ENCODE measurements at places on chromosomes 16 and 17.

- no peaks in the 10 kb centered on the region for H3K36me3 ChIP-seq
- peaks cover 4% of the 10 kb centered on the region for H3K4me1 ChIP-seq
These were observed 396.9 kb downstream of the CDH13 start for GRCh38 chr16:83023640-83024039.

DNA sequence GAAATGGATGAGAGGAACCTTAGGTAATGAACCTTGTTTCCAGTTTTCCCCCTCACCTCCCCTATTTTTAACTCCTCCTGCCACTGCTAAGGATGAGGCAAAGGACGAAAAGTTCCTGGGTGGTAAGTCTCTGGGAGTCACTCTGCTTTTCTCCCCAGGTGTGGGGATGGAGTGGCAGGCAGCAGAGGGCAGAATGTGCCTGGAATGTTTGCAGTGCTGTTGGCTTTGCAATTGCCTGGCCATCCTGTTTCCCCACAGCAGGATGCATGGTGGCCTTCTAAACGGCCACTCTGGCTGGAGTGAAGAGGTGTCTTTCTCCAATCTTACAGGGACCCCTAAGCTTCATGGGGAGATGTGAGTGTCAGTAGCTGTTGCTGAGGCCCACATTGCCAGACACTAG is 432.5 kb upstream of the ZFHX3 start:
- no peak overlapping the region for H3K27ac ChIP-seq
- DNase-seq, result no peak
- no peaks in the 10 kb centered on the region for H3K36me3 ChIP-seq
- H3K27me3 ChIP-seq, result no peaks in the 10 kb centered on the region
- no peak overlapping the region for H3K4me3 ChIP-seq
- H3K4me1 ChIP-seq, result no peaks in the 10 kb centered on the region

DNA sequence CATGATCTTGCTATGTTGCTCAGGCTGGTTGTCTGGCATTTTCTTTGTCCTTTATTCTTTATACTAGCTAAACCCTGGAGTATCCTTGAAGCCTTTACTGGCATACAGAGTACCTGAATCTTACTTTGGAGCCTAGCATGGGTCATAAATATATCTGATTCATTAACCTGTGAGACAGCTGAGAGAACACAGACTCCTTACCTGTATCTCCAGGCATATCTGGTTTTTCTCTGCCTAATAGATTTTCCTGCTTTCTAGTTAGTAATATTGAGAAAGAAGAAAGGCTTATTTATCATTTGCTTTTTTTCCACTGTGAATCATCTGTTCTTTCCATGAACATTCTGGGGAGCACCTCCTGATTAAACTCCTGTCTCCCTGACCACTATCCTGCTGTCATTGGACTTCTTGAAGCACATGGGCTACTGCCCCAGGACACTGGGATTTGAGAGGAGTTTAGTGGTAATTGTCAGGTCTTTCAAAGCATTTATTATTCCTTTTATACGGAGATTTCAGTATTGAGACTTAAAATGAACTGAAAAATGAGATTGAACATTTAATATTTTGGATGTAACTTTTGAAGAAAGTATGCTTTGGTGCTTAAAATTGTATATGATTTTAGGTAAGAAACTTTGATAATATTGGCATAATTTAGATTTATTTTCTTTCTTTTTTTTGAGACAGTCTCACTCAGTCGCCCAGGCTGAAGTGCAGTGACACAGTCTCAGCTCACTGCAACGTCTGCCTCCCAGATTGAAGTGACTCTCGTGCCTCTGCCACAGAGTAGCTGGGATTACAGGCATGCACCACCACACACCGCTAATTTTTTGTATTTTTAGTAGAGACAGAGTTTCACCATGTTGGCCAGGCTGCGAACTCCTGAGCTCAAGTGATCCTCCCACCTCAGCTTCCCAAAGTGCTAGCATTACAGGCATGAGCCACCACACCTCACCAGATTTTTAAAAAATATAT is 8.6 kb downstream of the PDP2 start:
- H3K36me3 ChIP-seq, result peaks cover 3% of the 10 kb centered on the region
- no peaks in the 10 kb centered on the region for H3K4me1 ChIP-seq
- no peak overlapping the region for H3K4me3 ChIP-seq
- no peak for DNase-seq

DNA sequence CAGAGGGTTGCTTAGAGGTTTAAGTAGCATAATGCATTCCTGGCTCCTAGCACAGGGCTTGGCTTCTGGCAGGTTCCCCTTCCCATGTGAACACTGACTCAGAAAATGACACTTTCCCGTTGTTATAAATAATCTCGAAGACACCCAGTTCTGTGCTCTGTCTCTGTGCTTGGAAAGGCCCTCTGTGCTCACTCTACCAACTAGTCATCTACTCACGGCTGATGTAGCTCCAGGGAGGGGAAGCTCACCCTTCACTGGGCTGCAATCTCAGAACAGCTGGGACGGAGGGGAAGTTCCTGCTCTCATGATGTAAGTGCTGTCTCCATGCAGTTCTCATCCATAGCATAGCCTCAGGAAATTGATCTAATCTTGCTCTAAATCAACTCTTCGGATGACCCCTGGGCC is 230.5 kb upstream of the ASIC2 start:
- no peak for DNase-seq
- no peaks in the 10 kb centered on the region for H3K4me1 ChIP-seq
- no peak overlapping the region for H3K4me3 ChIP-seq
- H3K36me3 ChIP-seq, result no peaks in the 10 kb centered on the region
- no peak overlapping the region for H3K27ac ChIP-seq
- no peaks in the 10 kb centered on the region for H3K27me3 ChIP-seq

DNA sequence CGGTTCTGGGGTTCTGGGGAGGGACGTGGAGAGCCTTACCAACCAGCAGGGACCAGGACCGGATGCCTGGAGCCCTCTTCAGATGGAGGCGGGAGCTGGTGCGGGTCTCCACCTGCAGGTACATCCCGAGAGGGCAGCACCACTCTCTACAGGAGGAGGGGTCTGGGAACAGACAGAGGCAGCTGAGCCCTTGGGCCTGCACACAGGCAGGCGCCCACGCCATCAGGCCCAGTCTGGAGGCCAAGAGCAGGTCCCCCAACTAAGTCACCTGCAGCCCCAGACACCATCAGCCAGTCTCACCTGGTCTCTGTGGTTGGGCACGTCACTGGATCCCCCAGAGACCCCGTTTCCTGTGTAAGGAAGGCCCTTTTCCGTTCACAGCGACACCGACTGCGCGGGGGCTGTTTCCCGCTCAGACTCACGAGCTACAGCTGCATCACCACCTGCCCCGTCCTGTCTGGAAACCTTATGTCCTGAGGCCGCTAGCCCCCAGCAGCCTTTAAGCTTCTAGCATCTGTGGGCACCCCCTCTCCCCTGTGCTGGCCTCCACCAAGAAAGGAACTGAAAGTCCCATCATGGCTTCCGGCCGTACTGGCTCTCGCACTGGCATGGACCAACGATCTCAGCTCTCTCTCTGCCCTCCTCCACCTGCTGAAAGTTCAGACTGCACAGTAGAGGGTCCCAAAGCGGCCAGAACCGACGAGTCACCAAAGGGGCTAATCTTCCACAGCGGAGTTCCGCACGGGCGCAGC is 1.2 kb downstream of the CYBC1 start:
- H3K4me1 ChIP-seq, result peaks cover 50% of the 10 kb centered on the region
- peak overlapping the region; percentile 93 for H3K27ac ChIP-seq
- DNase-seq, result peak; percentile 71

DNA sequence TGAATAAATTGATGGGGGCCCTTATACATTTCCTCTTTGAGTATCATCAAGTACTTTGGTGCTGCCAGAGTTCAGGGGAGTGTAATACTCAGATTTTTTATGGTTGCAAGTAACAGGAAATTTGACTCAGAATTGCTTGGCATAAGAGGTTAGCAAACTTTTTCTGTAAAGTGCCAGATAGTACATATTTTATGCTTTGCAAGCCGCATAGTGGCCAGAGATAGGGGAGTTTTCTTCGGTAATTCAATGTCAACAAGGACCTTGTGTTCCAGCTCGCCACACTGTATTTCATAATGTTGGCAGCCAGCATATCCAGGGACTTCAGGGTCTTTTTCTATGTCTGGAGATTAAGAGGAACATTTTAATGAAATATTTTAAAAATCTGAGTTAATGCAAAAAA is 51.0 kb upstream of the MARCHF10 start:
- H3K27me3 ChIP-seq, result no peaks in the 10 kb centered on the region
- H3K27ac ChIP-seq, result no peak overlapping the region
- no peaks in the 10 kb centered on the region for H3K36me3 ChIP-seq
- no peak overlapping the region for H3K4me3 ChIP-seq
- no peak for DNase-seq

DNA sequence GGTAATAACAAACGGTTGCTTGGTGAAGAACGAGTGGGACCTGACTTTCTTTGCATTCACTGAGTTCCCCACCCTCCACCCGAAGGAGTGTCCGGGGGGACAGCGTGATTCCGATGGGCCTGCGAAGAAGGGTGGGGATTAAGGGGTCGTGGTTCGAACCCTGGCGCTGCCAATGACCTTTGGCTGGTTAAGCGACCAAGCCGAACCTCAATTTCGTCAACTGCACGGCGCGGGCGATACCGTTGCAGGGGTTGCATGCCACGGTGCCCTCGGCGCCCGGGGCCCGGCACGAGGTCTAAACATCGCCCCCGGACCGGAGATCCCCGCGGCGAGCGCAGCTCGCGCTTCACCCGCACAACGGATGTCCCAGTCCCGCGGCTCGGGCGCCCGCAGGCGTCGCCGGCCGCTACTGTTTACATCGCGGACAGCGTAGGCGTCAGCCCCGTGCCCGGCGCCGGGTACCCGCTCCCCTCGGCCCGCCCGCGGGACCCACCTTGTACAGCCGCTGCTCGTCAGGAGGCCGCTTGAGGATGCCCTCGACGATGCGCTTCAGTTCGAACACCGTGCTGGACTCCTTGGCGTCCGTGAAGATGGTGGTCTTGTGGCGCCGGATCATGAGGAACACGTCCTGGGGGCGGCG is 460 bp downstream of the ELOB start:
- DNase-seq, result no peak
- peak overlapping the region; percentile 99 for H3K4me3 ChIP-seq
- H3K4me1 ChIP-seq, result peaks cover 35% of the 10 kb centered on the region
- peaks cover 36% of the 10 kb centered on the region for H3K36me3 ChIP-seq
- no peaks in the 10 kb centered on the region for H3K27me3 ChIP-seq

DNA sequence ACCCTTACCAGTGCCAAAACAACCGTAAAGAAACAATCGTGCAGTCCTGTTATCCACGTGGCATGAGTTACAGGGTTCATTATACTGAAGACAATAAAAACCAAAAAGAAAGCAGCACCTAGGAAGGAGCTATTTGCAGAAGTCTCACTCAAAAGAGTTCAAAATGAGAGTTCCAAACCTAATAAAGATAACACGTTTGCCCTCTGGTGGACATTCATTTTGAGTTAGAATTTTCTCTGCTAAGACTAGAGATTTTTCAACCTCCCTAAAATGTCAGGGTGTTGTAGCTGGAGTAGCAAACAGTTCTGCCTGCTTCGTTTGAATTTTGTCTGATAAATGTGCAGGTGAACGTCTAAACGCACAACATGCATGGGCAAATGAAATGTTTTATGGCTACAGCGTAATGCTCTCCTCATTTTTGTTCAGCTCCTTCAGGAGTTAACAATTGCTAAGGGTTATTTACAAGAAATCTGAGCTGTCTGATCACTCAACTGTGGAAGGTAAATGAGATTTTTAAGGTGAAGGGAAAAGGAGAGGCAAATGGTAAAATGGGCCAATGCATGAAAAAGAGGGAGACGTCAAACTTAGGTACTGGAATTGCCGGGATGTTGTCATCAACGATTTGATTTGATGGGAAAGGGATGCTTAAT is 1067.9 kb upstream of the EEF2KMT start:
- no peak overlapping the region for H3K27ac ChIP-seq
- no peaks in the 10 kb centered on the region for H3K27me3 ChIP-seq
- no peaks in the 10 kb centered on the region for H3K4me1 ChIP-seq
- DNase-seq, result no peak
- H3K36me3 ChIP-seq, result no peaks in the 10 kb centered on the region
- H3K4me3 ChIP-seq, result no peak overlapping the region

GRCh38 chr17:16474012-16474725 is 17.8 kb downstream of the LRRC75A start:
- no peak overlapping the region for H3K27ac ChIP-seq
- no peak overlapping the region for H3K4me3 ChIP-seq
- no peaks in the 10 kb centered on the region for H3K27me3 ChIP-seq

DNA sequence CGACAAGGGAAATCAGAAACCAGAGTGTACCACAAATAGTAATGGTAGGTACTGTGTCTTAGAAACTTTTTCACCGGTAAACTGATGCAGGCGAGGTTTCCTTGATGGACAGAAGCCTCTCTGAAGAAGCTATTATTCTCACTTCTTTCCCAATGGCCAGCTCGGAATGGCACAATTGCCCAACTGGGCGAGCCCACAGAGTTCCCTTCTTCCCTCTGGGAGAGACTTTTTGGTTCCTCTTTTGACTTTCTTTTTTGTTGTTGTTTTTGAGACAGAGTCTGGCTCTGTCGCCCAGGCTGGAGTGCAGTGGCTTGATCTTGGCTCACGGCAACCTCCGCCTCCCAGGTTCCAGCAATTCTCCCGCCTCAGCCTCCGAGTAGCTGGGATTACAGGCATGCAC is 16.9 kb downstream of the SLC43A2 start:
- H3K36me3 ChIP-seq, result no peaks in the 10 kb centered on the region
- no peak for DNase-seq
- peak overlapping the region; percentile 24 for H3K27ac ChIP-seq
- no peak overlapping the region for H3K4me3 ChIP-seq
- no peaks in the 10 kb centered on the region for H3K27me3 ChIP-seq

DNA sequence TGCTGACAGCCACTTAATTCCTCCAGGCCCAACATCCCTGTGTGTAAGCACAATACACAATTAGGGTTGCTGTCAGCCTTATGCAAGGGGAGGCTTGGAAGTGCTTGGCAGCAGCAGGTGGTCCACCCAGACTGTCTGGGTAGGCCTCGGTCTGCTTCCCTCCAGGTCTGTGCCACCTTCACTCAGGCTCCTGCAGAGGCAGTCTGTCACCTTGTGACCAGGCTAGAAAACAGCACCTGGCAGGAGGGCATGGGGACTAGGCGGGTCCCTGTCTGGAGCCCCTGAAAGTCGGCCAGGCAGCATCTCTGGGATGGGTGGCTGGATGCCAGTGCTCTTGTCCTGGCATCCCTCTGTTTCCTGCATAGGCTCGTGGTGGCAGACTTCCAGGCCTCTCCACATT is 578.1 kb downstream of the KCNJ18 start:
- no peak for DNase-seq
- H3K4me1 ChIP-seq, result no peaks in the 10 kb centered on the region
- H3K4me3 ChIP-seq, result no peak overlapping the region
- H3K27me3 ChIP-seq, result no peaks in the 10 kb centered on the region
- H3K36me3 ChIP-seq, result no peaks in the 10 kb centered on the region

- no peaks in the 10 kb centered on the region for H3K36me3 ChIP-seq
- no peak for DNase-seq
- peaks cover 13% of the 10 kb centered on the region for H3K4me1 ChIP-seq
- H3K4me3 ChIP-seq, result no peak overlapping the region
These were observed 361.7 kb upstream of the TNRC6C start for GRCh38 chr17:77596491-77597417.

GRCh38 chr16:77785373-77785764 is 3.0 kb upstream of the VAT1L start:
- no peak overlapping the region for H3K4me3 ChIP-seq
- H3K4me1 ChIP-seq, result peaks cover 5% of the 10 kb centered on the region
- peaks cover 39% of the 10 kb centered on the region for H3K27me3 ChIP-seq
- H3K27ac ChIP-seq, result no peak overlapping the region
- no peaks in the 10 kb centered on the region for H3K36me3 ChIP-seq
- DNase-seq, result no peak

- no peak overlapping the region for H3K27ac ChIP-seq
- no peak overlapping the region for H3K4me3 ChIP-seq
- no peaks in the 10 kb centered on the region for H3K36me3 ChIP-seq
- H3K4me1 ChIP-seq, result peaks cover 5% of the 10 kb centered on the region
- peaks cover 34% of the 10 kb centered on the region for H3K27me3 ChIP-seq
These were observed 7.0 kb upstream of the C1QTNF8 start for GRCh38 chr16:1102921-1103635.

GRCh38 chr16:23072084-23072599 is 77.1 kb downstream of the USP31 start:
- peaks cover 6% of the 10 kb centered on the region for H3K36me3 ChIP-seq
- peak overlapping the region; percentile 83 for H3K27ac ChIP-seq
- peak; percentile 92 for DNase-seq
- H3K4me1 ChIP-seq, result peaks cover 39% of the 10 kb centered on the region
